Activated CD4-positive, alpha-beta T cell treated with anti-CD3 and anti-CD28 coated beads, Interleukin-2, Interleukin-6, amounts not matched to agents 100 ng/mL and 50 ng/mL, durations not matched to agents 16 hours and 8 hours (primary cell): ENCODE measurements at places on chromosomes 1 and 21.
A peak's percentile ranks its signal among the peaks of the same experiment; 100 is the strongest.

DNA sequence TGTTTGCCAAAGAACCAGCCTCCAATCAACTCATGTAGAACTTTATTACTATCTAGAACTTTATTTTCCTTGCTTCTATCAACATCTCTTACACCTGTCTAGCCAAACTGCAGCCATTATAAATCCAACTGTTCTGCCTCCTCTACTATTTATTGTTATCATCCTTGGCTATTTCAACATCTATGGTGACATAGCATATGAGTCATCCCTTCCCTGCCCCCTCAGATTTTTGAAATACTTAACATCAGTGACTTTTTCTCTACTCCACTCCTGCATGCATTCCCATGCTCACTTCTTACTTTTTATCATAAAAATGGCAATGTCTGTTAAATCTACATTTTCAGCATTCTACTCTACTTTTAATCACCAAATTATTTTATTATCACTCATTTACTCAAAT, 544.9 kb upstream of the NEGR1 start:
- no peak for DNase-seq

- DNase-seq, result no peak
These were observed 71.6 kb upstream of the CNIH3 start for GRCh38 chr1:224544346-224545110.

DNA sequence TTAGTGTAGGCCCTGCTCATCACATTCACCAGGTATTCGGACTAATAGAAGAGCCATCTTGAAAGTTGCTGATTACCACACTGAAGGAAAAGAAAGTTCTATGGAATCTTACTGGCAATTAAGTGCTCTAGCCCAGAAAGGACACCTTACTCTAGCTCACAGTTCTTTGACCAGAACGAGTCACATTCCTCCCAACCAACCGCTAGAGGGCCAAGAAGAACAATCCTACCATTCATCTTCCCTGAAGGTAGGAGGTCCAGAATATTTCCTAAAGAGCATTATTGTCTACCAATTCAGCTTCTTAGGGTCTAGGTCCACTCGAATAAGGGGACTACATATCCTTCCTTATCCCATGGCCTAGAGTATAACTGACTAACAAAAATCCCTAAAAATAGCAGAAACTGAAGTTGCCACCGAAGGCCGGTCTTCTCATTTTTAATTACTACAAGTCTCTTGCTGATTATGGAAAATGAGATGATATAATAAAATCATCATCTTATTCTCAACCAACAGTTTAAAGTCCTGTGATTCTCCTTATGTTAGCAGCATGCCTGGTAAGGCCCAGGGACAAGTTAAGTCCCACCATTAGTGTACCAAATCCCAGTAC, 2.7 kb upstream of the FMO1 start:
- peak; percentile 30 for DNase-seq

DNA sequence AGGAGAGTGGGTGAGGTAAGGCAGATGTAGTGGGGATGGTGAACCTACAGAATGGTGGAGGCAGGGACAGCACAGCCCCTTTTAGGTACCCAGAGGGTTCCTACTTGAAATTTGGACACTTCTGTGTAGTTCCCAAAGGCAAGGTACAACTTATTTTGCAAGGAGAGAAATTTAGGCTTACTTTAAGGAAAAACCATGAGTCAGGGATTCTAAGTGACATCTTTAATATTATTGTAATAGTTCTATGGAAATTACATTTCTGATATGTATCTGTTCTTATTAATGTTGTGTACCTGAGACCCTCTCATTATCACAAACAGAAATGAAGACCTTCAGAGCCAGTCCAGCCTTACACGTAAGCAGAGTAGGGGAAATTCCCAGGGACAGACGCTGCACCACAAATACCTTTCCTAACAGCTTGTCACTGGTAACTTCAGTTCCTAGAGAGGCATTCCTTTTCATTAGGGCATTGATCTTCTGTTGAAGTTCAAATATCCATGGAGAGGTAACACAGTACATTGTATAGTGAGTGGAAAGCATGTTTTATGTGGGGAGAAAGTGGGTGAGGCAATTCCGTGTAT, 7.9 kb downstream of the DYRK3 start:
- DNase-seq, result no peak

DNA sequence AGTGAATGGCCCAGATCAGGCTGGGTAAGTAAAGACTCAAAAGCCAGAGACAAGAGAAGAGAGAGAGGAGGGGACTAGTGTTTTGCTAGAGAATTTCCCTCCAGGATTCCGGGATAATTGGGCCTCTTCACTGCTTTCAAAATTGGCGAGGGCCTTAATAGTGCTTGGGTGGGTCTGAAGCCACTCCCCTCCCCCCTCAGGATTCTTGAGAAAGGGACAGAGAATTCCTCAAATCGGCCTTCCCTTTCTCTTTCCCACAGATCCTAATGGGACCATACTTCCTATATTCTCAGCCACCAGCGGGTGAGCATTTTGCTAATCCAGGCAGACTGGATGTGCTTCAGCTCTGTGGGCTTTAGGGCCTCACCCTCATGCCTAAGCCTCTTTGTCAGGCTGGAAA, 11.9 kb downstream of the SFN start:
- no peak for DNase-seq

DNA sequence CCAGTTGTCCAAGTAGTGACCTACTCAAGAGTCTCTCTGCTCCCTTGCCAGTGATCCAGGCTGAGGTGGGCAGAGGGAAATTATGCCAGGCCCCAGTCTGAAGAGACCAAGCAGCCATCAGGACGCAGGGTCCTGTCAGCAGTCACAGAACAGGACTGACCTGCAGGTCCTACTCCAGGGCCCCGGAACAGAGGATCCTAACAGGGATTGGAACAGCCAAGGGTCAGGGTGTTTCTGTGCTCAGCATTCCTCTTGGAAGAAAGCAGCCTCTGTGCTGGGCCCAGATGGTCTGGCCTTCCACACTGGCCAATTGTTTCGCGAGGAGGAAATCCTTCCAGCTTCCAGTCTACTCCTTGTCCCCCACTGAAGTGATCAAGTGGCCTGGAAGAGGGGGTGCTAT, 41.6 kb upstream of the USP1 start:
- DNase-seq, result no peak

- no peak for DNase-seq
These were observed 9.3 kb upstream of the HES5 start for GRCh38 chr1:2539312-2539907.

DNA sequence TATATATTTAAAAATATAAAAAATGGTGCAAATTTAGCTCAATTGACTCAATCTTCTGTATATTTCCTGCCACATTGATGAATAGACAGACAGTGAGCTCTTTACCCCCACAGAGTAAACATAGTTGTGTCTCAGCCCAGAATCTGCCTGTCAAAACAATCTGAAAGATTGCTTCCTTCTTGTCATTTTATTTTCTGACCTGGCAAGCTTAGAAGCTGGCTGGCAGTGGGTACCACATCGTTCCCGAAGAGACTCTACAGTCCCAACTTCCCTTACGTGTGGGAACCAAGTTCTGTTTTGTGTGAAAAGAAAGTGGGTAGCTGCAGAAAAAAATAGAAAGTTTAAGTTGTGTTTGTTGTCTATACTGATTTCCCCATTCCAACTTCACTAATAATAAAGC, 629.3 kb upstream of the NEGR1 start:
- no peak for DNase-seq

DNA sequence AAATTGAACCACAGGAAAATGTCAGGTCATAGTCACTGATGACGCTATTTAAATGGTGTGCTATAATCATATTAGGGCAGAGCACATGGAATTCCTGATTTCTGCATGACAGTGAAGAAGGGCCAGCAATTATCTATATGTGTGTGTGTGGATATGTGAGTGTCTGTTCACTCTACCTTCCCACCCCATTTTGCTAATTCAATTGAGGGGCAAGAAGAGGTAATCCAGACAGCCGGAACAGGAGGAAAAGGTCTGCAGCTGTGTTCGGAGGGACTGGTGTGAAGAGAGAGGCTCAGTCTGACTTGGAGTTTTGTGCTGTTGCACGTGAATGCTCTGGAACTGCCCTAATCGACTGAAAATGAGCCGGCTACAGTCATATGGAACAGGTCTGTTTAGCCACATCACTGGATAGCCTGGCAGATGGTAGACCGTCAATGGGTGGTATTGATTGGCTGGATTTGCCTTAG, 5.1 kb upstream of the ELAVL4 start:
- no peak for DNase-seq

GRCh38 chr1:174040387-174040786, 18.2 kb upstream of the RC3H1 start:
- no peak for DNase-seq

- no peak for DNase-seq
These were observed 32.9 kb upstream of the AGPAT3 start for GRCh38 chr21:43832158-43832550.

DNA sequence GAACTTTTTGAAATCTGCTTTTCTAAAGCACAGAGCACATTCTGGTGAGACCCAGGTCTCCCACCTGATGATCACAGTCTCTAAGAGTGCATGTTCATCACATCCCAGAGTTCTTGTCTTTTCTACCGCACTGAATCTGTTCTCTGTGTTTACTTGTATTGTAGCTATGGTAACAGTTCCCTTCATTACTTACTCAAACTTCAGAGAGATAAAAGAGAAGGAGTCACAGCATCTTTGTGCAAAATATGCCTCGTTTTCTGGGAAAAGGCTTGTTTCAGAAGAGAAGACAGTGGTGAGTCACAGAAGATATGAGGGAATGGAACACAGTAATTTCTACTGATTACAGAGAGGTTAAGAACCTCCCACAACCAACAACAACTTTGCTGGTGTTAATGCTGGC, 580.6 kb downstream of the PLA2G4A start:
- no peak for DNase-seq

DNA sequence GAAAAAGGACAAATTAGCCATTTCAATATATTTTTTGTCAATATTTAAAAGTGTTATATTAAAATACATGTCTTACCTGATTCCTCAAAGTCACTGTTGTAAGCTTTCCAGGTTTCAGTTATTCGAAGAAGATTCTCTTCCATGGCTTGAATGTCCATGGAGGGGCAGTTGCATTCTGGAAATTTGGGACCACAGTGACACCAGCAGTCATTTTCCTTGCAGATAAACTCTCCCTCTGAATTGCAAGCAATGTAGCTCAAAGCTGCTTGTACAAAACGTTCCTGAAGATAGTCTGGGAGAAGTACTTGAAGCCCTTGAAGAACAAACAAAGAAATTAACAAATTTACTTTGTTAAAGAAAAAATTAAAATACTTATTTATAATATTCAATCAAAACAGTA, 251.7 kb downstream of the BRINP3 start:
- no peak for DNase-seq

DNA sequence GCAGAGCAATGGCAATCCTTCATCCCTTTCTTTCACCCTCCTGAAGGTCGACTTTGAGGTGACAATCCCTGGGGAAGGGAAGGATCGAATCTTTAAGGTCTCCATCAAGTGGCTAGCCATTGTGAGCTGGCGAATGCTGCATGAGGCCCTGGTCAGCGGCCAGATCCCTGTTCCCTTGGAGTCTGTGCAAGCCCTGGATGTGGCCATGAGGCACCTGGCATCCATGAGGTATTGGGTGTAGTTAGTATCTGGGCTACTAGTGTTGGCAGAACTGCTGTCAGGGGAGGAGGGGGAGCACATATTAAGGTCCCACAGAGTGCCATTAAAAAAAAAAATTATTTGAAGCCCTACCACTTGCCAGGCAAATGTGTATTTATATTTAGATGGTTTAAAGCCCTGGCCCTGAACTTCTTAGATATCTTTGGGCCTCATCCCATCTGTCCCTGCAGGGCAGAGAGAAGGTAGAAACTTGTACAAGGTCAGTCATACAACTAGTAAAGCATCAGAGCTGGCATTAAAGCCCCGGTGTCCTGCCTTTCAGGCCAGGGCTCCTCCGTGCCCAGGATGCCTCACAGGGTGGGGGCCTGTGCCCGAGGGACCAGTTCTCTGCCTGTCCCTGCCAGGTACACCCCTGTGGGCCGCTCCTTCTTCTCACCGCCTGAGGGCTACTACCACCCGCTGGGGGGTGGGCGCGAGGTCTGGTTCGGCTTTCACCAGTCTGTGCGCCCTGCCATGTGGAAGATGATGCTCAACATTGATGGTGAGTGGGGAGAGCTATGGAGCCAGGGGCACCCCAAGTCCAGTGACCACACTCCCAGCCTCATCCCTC, 10.3 kb downstream of the AGO1 start:
- DNase-seq, result no peak

GRCh38 chr1:67722292-67722944, 37.4 kb downstream of the GADD45A start:
- no peak for DNase-seq

- DNase-seq, result peak; percentile 85
These were observed 21.6 kb upstream of the TRAF5 start for GRCh38 chr1:211305044-211305443.

- peak; percentile 20 for DNase-seq
These were observed 3.5 kb downstream of the MINDY1 start for GRCh38 chr1:151003180-151003579.

DNA sequence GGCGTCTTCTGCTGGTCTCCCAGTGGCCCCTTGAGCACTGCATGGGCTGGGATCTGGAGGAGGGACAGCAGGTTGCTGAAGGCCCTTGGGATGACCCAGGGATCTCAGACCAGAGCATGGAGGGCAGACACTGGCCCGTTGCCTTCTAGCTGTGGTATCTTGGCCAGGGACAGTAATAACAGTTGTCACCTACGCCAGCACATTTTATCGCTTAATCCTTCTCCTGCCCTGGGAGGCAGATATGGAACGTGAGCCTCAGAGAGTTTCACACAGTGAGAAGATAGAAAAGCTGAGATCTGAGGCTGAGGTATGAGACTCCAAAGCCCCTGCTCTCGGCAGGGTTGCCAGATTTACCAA, 40.1 kb upstream of the RD3 start:
- no peak for DNase-seq
